ENCODE measurements at places on chromosomes 3 and 15. TPM values are rescaled to one million over a fixed set of nuclear protein-coding genes. Genes with fewer than 3 reads are reported as not detected.

The ARNT2 gene
- total RNA-seq = 0.07 TPM

- no peaks in the 10 kb centered on the region for H3K27me3 ChIP-seq
- H3K4me1 ChIP-seq = no peaks in the 10 kb centered on the region
- H3K4me3 ChIP-seq = no peak overlapping the region
- DNase-seq = no peak
These were observed 139.6 kb downstream of the PTPRG start for GRCh38 chr3:61701011-61701410.

- H3K4me1 ChIP-seq = peaks cover 7% of the 10 kb centered on the region
- H3K27me3 ChIP-seq = no peaks in the 10 kb centered on the region
- no peak overlapping the region for H3K27ac ChIP-seq
- no peak for DNase-seq
- H3K4me3 ChIP-seq = no peak overlapping the region
These were observed 2.7 kb downstream of the LMOD3 start for GRCh38 chr3:69119681-69120080.

DNA sequence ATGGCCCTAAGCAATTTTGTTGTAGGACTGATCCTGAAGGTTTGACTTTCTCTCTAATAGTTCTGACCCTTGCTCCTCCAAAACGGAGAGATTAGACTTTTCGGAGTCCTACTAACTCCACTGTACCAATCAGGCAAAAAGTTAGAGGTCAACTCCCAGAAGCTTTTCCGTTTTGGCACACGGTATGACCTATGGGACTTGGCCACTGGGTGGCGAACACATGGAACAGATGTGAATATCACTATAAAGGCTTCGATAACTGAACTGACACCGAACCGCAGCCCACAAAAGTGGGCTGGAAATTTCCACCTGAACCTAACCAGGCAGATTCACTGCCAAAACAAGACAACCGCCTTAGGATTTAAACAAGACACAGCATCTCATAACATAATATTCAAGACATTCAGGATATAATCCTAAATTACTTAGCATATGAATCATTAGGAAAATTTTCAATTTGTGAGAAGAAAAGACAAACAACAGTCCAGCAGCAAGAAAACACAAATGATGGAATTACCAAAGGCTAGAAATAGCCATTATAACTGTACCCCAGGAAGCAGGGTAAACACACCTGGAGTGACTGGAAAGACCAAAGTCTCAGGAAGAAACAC is 12.2 kb upstream of the TM2D3 start:
- H3K27me3 ChIP-seq = no peaks in the 10 kb centered on the region
- H3K36me3 ChIP-seq = peaks cover 2% of the 10 kb centered on the region
- no peak for DNase-seq
- H3K27ac ChIP-seq = peak overlapping the region; percentile 64

DNA sequence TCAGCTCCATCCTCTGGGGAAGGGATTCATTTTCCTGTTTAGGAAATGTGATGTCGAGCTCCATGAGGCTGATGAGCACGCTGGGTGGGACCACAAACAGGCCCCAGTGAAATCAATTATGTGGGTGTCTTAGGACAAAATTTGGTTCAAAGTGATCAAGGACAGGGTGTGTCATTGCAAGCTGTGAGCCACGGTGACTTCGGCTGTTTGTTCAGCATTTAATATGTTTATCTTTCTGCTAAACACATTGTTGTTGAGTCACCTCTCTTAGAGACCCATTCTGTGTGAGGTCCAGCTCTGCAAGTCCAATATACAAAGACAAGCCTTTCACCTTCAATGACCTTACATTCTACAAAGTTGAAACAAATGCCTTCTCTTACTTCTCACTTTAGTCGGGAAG is 41.3 kb downstream of the SSR3 start:
- H3K36me3 ChIP-seq = no peaks in the 10 kb centered on the region
- H3K27ac ChIP-seq = no peak overlapping the region
- DNase-seq = no peak

- H3K4me1 ChIP-seq = peaks cover 17% of the 10 kb centered on the region
- no peak overlapping the region for H3K27ac ChIP-seq
- H3K27me3 ChIP-seq = no peaks in the 10 kb centered on the region
- no peak for DNase-seq
- no peak overlapping the region for H3K4me3 ChIP-seq
These were observed 2.9 kb upstream of the JAGN1 start for GRCh38 chr3:9887480-9887879.

GRCh38 chr3:120311863-120312794 is 27.1 kb upstream of the GPR156 start:
- H3K4me1 ChIP-seq = peaks cover 9% of the 10 kb centered on the region
- no peak for DNase-seq
- peaks cover 15% of the 10 kb centered on the region for H3K36me3 ChIP-seq
- no peaks in the 10 kb centered on the region for H3K27me3 ChIP-seq
- H3K4me3 ChIP-seq = no peak overlapping the region

Data from activated T-cell treated with anti-CD3 and anti-CD28 coated beads, Interleukin-2, amount 50 U/mL, for 72 hours (primary cell).